ENCODE measurements at places on chromosomes 6 and 20. TPM values are rescaled to one million over a fixed set of nuclear protein-coding genes. Genes with fewer than 3 reads are reported as not detected.
A peak's percentile ranks its signal among the peaks of the same experiment; 100 is the strongest.

The HLA-DMB gene
- total RNA-seq = 1.3 TPM

DNA sequence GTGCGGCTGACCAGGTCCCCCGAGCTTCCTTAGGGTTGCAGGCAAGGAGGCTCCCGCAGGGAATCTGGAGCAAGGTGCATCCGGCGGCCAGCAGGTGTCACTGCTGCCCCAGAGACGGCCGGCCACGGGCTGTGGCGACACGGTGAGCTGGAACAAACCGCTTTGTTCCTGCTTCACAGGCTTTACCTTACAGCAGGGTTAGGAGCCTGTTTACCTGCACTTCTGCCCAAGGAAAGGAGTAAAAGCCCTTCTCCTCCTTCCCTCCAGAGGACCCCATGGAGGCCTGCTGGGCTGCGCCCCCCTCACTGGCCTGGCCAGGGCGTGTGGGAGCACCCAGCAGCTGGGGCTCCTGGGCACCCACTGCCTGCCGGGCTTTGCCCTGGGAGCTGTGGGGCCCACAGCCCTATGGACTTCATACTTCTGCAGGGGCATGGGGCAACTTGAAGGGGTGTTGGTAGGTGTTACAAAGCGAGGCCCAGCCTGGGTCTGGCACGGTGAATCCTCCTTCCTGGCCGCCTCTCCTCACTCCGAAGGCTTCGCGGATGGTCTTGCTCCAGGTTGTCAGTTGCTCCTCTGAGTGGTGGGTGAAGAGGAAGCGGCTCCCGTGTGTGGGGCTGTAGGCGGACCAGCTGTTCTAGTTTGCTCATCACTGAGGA lies 88.4 kb downstream of the CDC5L start:
- DNase-seq = peak; percentile 61
- H3K4me1 ChIP-seq = no peaks in the 10 kb centered on the region
- no peak overlapping the region for H3K27ac ChIP-seq
- no peaks in the 10 kb centered on the region for H3K36me3 ChIP-seq
- peaks cover 17% of the 10 kb centered on the region for H3K27me3 ChIP-seq
- H3K4me3 ChIP-seq = no peak overlapping the region

The LGSN gene
- not detected for total RNA-seq

The PPT2 gene
- 11.5 TPM for total RNA-seq

- H3K27ac ChIP-seq = no peak overlapping the region
- DNase-seq = no peak
- peak overlapping the region; percentile 65 for H3K4me3 ChIP-seq
- H3K27me3 ChIP-seq = peaks cover 34% of the 10 kb centered on the region
- H3K36me3 ChIP-seq = peaks cover 6% of the 10 kb centered on the region
- H3K4me1 ChIP-seq = peaks cover 25% of the 10 kb centered on the region
Measured at GRCh38 chr20:64080813-64081623, 1.1 kb downstream of the OPRL1 start.

GRCh38 chr6:157388924-157389323 lies 7.9 kb downstream of the ZDHHC14 start:
- H3K27ac ChIP-seq = no peak overlapping the region
- H3K4me1 ChIP-seq = peaks cover 12% of the 10 kb centered on the region
- peaks cover 3% of the 10 kb centered on the region for H3K27me3 ChIP-seq
- no peak for DNase-seq
- no peak overlapping the region for H3K4me3 ChIP-seq

DNA sequence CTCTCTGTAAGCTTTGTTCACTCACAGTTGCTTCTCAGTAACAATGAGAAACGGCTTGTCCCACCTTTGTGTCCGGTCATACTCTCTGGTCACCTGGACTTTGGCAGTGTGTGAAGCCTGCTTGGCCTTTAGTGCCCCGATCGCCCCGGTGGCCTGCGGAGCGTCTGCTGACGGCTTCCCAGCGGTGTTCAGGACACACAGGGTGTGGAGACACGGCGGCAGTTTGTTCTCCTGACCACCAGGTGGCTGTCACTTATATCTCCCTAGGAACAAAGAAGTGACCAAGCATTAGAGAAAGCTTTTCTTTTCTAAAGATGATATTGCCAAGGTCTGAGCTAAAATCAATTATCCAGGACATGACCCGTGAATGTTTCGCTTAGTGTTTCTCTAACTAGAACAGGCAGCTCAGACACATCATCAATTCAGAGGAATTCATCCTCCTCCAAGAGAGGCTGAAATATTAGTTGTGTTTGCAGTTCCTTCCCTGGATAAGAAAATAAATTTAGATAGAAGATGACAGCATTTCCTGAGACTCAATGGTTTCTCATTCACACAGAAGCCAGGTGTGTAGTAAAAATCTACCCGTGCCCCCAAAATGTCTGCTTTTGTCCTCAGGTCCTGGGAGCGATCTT lies 167.4 kb upstream of the THBS2 start:
- no peaks in the 10 kb centered on the region for H3K4me1 ChIP-seq
- H3K27me3 ChIP-seq = no peaks in the 10 kb centered on the region
- H3K36me3 ChIP-seq = no peaks in the 10 kb centered on the region
- H3K4me3 ChIP-seq = no peak overlapping the region

The PBOV1 gene
- total RNA-seq = not detected

DNA sequence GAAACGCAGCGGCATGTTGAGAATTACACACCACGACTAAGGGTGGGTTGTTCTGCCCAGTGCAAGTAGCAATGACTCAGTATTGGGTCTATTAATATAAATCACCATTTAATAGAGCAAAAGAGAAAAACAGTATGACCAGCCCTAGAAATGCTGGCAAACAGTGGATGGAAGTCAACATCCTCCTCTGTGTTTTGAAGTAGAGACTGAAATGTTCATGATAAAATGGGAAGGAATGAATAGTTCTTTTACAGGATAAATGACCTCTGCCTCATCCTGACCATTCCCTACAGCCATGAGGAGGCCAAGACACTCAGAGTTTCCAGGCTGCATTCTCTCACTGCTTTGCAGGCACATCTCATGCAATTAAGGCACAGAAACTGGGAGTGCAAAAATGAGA lies 111.8 kb downstream of the PSMB1 start:
- no peak overlapping the region for H3K27ac ChIP-seq
- DNase-seq = no peak
- no peaks in the 10 kb centered on the region for H3K36me3 ChIP-seq
- H3K4me3 ChIP-seq = no peak overlapping the region
- H3K4me1 ChIP-seq = no peaks in the 10 kb centered on the region
- peaks cover 2% of the 10 kb centered on the region for H3K27me3 ChIP-seq

The PRR18 gene
- 0.14 TPM for total RNA-seq

The TMEM170B gene
- 0.62 TPM for total RNA-seq

The POPDC3 gene
- total RNA-seq = not detected

Measured in activated T-helper 2 cell treated with anti-CD3 and anti-CD28 coated beads, Interferon-gamma antibody, Interleukin-2, Interleukin-4, amounts not matched to agents 10 μg/mL and 5 μg/mL and 100 μg/mL, durations not matched to agents 14 hours and 24 hours and 36 hours (primary cell).